Stimulated activated CD8-positive, alpha-beta memory T cell treated with anti-CD3 and anti-CD28 coated beads, Interleukin-15, amount 100 ng/mL, for 4 hours (primary cell): ENCODE measurements at places on chromosomes 4 and X.

- DNase-seq, result no peak
These were observed 1354.8 kb upstream of the IGFBP7 start for GRCh38 chr4:58465031-58465430.

- no peak for DNase-seq
These were observed 31.7 kb upstream of the SPRY1 start for GRCh38 chr4:123364906-123365305.

GRCh38 chrX:30659421-30659820, 6.2 kb downstream of the GK start:
- no peak for DNase-seq

- DNase-seq, result no peak
These were observed 101.2 kb upstream of the KLF3 start for GRCh38 chr4:38562751-38563198.

DNA sequence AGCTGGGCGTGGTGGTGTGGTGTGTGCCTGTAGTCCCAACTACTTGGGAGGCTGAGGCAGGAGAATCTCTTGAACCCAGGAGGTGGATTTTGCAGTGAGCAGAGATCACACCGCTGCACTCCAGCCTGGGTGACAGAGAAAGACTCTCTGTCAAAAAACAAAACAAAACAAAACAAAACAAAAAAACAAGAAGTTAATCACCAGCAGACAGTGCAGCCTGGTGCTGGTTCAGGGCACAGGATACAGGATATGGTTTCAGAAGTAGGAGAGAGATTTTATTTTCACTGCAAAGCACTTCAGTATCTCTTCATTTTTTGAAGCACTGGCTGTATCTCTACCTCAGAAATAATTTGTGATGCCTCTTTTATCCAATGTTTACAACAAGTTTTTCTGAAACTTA, 1222.9 kb upstream of the PRKX start:
- DNase-seq, result no peak

DNA sequence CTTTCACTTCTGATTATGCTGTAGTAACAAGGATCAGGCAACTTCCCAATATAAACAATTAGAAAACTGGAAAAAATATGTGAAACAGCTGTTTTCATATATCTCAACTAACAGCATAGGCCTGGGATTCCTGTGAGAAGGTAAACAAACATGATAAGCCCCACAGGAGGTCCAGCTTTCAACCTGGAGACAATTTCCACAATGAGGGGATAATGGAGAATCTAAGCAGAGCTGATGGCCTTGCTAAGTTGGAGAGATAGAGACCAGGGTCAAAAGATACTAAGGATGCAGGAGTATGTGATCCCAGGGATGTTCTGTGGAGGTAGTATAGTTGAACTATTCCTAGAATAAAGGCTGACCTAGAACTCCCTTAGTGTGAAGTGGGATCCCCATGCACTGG, 452.3 kb upstream of the ACTRT1 start:
- DNase-seq, result no peak

DNA sequence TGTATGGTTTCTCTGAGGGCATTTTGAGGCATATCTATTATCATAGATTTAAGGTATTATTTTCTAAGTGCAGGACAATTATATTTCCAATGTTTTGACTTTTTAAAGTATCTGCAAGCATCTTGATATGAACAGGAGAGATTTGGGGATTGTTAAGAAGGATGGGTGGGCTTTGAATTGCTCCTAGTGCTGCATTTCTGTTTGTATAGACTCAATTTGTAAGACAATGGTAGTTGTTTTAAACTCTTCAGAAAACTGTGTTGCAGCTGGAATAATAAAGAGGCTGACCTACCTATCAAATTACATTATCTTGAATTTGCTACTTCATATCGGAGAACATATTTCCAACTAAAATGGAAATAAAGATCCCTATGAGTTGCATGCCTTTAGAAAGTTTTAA, 570.3 kb downstream of the ADGRL3 start:
- DNase-seq, result no peak

- no peak for DNase-seq
These were observed 44.7 kb downstream of the SETD7 start for GRCh38 chr4:139511320-139511719.
